Fibroblast of the aortic adventitia (primary cell): ENCODE measurements at places on chromosomes 2 and 18. TPM values are rescaled to one million over a fixed set of nuclear protein-coding genes. Genes with fewer than 3 reads are reported as not detected.

Gene GLI2
- 1.9 and 5.3 TPM in 2 replicates for total RNA-seq

Gene IMP4
- total RNA-seq = 59.0 and 66.1 TPM in 2 replicates

Gene DOK6
- 2.1 and 3.2 TPM in 2 replicates for total RNA-seq

Gene CDH2
- 38.3 and 64.1 TPM in 2 replicates for total RNA-seq

Gene CHRND
- not detected in 2 replicates for total RNA-seq

Gene SLC9A4
- total RNA-seq = not detected in 2 replicates

Gene SOCS6
- 26.2 and 36.7 TPM in 2 replicates for total RNA-seq

Gene IL37
- not detected in 2 replicates for total RNA-seq

DNA sequence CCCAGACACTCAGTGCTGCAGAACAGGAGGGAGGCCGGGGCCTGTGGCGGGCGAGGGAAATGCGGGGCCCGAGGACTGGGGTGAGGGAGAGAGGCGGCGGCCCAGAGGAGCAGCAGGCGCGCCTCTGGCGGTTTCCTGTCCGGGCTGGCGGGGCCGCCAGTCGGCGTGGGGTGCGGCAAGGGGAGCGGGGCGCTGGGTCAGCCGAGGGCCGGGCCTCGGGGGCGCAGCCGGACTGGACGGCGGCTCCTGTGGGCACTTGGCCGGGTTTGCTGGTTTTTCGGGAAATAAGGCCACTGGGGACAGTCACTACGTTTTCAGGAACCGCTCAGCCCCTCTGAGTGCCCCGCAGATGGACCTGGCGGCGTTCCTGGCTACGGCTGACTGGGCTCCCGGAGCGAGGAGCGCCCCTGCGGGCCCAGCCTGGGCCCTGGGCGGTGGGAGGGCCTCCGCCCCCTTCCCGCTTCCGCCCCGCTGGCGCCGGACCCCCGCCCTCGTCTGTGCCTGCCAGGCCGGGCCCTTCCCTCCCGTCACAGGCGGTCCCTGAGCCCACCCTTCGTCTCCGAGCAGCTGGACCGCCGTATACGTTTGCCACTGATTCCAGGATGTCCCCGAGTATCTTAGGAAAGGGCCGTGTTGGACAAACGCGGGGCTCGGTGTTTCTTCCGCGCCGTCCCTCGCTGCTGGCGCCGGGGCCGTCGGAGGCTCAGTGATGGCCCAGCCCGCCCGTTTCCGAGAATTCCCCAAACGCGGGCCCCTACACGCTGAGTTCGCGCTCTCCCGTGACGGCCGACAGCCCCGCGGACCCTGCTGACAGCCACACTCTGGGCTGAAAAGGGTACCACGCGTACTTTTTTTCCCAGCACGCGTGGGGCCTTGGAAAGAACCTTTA is 84.6 kb downstream of the FAM210A start:
- DNase-seq = no peak

DNA sequence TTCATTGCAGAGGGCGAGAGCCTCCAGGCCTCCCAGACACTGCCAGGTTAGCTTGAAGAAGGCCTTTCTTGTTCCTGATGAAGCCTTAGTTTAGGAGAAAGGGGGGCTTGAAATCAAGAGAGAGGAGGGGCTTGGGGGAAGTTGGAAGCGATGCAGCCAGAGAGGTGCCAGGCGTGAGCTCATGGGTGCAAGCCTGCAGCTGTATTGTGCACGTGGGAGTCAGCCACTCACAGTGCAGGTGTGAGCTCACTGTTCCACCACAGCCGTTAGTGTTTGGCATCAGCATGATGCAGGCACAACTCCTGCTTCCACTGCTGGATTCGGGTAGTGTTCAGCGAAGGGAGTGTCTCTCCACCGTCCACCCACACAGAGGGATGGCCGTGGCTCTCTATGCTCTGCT is 68.4 kb upstream of the ALPP start:
- no peak for DNase-seq

DNA sequence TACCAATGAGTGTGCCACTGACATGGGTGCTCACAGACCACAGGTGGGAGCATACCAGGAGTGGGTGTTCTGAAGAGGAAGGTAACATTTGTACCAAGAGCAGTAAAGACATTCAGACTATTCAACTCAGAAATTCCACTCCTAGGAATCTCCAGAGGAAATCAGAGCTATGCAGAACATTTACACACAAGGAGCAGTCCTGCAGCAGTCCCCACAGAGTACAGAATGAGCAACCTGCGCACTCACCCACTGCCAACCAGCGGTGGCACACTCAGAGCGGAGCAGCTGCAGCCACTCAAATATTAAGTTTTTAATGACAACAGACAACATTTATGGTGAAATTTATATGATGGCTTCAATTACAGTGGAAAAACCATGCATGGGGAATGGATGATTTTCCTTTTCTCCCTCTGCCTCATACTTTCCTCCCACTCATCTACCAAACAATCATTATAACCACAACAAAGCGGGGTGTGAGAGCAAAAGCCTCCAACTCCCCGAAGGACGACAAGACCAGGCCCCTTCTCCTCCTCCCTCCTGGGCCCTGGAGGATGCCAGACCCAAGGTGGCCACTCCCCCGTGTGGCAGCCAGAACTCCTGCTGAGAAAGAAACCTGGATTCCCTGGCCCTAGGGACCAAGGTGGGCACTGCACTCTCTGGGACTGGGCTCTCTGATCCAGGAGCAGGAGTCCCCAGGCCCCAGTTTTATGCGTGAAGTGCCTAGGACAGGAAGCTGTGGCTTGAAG is 5.4 kb downstream of the HS6ST1 start:
- DNase-seq = peak; percentile 46

DNA sequence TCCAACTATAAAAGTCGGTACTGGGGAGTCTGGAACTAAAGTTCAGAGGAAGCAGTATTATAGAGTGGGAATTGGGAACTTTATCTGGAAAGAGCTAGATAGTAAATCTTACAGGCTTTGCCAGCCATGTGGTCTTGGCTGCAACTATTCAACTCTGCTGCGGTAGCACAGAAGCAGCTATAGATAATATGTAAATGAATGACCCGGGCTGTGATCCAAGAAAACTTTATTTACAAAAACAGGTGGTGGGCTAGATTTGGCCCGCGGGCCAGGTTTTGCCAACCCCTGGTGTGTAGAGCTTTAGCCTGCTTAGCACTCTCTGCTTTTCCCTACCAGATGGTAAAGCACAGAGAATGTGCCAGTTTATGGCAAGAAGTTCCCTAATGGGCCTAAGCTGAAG is 70.8 kb downstream of the TNP1 start:
- no peak for DNase-seq

GRCh38 chr18:69580107-69580506 is 179.4 kb downstream of the DOK6 start:
- DNase-seq = no peak

DNA sequence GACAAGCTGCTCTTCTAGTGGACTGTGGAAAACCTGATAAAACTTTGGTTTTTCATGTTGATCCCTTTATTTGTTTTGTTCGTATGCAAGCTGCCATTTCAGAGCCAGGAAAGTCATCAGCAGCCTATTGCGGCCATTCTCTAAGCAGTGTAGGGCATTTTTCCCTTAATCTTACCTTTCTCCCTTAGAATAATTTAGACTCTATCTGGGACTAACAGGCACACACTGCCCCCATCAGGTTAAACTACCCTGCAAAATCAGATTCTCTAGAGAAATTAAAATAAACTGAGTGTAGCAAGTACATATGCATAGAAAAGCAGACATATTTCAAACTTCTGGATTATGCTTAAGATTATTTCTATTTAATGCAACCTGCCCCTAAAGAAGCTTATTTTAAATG is 347.5 kb downstream of the METTL4 start:
- DNase-seq = peak; percentile 82

GRCh38 chr2:1975060-1975459 is 230.7 kb upstream of the PXDN start:
- DNase-seq = no peak

DNA sequence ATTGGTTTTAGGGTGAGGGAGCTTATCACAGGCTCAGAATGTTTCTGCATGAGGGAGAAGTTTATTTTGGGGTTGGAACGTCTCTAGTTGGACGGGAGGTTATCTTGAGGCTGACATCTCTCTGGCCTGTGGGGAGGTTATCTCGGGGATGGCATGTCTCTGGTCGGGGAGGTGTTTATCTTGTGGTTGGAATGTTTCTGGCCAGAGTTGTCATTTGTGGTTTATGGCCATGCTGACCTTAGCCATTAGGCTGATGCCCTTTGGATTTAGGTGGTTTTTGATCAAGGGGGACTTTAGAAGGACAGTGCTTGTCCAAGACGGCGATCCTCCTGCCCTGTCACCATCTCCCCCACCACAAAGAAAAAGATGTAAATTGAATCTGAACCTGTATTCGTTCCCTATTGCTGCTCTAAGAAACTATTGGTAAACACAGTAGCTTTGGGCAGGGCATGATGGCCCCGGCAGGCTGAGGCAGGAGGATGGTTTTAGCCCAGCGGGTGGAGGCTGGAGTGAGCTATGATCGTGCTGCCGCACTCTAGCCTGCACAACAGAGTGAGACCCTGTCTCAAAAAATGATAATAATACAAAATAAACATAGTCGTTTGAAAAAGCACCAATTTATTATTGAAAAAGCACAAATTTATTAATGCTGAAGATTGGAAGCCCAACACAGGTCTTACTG is 17.8 kb upstream of the MPPE1 start:
- no peak for DNase-seq

GRCh38 chr2:152363936-152364335 is 29.0 kb downstream of the FMNL2 start:
- no peak for DNase-seq

DNA sequence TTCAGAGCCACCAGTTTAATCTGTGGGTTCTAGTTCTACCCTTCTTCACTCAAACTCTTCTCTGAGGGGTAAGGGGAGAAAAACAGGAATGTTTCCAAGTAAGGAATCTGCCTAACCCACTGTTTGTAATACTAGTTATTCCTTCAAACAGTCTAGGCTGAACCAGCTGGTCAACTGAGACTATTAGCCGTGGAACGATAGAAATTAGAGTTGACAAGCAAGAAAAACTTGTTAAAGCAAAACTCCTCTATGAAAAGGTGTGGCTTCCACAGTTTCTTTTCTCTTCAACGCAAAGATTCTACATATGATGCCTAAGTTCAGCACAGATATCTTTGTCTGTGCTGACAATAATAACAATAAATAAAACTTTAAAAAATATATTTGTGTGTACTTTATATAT is 11.5 kb downstream of the PAIP2B start:
- no peak for DNase-seq

DNA sequence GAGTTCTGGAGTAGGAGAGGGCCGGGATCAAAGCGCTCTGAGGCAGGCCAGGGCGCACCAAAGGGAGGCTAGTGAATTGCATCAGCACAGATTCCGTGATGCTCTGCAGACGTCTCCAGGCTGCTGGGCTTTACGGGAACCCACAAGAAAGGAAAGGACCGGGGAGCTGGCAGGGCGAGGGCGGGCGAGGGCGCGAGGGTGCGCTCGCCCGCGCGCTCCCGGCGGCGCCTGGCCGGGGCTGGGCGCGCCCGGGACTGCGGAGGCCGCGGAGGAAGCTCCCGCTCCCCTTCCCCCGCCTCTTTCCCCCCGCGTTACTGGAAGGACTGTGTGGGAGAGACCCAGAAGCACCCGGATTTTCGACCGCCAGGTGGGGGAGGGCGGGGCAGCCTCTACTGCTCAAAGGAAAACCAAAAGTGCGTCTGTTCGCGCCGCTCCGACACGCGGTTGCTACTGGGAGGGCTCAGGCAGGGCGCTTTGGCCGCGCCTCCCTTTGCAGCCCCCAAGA is 2.4 kb upstream of the FOSL2 start:
- DNase-seq = peak; percentile 97

DNA sequence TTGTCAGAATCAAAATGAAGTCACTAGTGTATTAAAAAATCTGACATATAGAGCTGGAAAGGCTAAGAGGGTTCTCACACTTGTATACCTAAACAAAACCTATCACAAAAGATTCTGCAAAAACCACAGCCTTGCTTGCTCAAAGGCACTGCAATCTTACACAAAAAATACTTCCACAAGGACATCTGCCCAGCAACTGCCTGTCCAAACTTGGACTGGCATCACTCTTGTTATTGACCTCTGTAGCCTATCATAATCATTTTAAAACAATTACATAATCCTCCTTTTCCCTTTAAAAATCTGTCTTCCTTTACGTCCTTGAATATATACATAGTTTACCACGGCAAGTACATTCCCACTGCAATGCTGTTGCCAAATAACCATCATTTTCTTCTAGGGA is 19.9 kb downstream of the CHMP3 start:
- DNase-seq = no peak

GRCh38 chr2:160077912-160078810 is 15.7 kb upstream of the PLA2R1 start:
- DNase-seq = no peak

DNA sequence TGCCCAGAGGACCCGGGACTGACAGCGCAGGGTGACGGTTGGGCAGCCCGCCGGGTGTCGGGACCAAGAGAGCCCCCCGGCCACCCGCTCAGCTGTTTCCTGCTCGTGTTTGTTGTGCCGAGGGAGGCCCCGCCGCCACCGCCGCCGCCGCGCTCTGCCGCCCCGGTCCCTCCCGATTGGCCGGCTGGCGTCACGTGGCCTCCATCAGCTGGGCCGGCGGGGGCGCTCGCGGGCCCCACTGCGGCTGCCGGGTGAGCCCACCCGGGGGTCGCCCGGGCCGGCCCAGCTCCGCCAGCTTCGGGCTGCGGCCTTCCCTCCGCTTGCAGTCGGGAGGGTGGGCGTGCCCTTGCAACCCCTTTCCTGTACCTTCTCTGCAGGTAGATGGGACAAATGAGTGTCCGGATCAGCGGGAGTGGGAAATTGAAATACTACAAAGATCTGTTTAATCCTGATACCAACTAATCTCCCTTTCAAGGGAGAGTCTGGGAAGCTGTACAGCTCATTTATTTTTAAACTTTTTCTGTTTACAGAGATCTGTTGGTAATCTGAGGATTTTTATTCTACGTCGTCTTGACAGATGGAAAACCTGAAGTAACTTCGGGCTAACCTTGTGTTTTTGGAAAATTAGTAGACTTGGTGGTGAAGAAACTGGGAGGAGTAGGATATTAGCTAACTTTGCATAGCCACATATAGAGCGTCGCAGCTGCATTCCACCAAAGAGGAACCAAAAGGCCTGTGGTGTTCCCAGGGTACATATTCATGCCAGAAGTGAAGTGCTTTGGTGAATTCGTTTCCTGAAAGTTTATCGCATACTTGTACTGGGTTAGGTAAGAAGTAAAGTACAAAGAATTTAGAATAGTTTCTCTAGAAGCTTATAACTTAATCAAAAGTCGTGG is 1.2 kb downstream of the YPEL5 start:
- peak; percentile 45 for DNase-seq

DNA sequence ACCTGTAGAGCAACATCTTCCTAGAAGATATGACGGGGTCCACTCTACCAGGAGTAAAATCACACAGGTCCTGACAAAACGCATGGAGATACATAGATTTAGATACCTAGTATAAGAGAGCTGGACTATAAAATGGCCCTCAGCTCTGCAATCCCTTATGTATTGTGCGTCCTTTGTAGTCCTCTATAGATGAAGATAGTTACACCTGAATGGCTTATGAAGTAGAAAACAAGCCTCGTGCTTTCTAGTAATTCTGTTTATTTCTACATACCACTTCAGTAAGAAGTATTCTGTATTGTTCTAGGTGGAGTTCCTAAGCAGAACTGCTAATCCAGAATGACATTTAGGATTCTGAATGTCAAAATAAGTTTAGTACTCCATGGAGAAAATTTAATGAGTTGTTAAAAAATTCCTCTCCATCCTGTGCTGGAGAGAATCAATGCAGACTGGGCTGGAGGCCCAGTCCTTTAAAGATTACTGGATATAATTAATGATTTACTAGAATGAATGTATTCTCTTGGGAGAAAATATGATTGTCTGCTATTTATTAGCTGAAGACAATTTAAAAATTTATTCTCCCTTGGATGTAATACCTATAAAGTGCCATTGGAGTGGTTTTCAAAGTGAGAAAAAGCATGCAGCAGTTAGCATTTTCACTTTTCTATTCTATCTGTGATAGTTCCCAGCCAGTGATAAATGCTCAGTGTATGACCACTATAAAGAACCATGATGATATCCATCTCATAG is 147.3 kb upstream of the UNC80 start:
- DNase-seq = no peak
